ENCODE measurements at places on chromosomes 6 and 20.

DNA sequence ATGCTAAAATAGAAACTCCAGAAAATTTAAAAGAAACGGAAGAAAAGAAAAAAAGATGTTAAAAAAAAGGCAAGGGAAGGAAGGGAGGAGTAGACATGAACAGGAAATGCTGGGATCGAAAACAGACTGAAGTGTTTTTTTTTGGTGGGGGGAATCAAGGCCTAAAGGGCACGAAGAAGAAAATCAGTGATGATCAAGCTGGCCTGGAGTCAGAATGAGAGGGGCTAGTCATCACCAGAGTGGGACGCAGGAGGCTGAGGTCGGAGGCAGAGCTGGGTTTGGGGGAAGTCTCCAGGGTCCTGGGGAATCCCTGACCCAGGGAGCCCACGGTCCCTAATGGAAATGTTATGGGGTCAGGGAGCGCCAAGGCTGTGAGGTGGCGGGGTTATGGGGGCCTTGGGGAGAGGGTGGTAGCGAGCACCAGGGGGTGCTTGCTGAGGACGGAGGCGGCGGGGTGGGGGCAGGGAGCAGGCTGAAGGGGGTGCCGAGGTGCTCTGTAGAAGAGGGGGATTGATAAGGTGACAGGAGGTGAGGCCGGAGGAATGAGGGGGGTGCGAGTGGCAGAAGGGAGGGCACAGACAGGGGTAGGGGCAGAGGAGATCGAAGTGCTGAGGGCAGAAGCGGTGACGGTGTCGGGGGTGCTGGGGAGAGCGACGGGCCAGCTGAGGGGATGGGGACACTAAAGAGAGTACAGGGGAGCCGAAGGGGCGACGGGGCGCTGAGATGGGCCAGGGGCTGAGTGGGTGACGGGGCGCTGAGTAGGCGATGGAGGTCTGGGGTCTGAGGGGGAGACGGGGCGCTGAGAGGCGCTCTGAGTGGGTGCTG is 684 bp downstream of the ZNFX1 start:
- no peak for DNase-seq

DNA sequence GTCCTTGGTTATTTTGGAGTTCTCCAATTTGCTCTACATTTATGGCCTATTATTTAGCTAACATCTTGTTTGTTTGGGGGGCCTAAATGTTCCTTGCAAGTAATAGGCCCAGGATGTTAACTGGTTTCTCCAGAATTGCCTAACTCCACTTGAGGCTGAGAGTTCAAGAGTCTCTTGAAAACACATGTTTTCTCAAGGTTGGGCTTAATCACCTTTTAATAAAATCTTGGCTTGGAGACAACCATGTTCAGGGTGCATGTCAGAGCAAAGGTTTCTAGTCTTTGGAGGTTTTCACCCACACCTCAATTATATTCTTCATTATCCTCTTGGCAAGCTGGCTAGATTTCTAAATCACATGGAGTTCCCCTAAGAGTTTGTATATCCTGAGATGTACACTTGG is 54.2 kb downstream of the KLHL31 start:
- no peak for DNase-seq

DNA sequence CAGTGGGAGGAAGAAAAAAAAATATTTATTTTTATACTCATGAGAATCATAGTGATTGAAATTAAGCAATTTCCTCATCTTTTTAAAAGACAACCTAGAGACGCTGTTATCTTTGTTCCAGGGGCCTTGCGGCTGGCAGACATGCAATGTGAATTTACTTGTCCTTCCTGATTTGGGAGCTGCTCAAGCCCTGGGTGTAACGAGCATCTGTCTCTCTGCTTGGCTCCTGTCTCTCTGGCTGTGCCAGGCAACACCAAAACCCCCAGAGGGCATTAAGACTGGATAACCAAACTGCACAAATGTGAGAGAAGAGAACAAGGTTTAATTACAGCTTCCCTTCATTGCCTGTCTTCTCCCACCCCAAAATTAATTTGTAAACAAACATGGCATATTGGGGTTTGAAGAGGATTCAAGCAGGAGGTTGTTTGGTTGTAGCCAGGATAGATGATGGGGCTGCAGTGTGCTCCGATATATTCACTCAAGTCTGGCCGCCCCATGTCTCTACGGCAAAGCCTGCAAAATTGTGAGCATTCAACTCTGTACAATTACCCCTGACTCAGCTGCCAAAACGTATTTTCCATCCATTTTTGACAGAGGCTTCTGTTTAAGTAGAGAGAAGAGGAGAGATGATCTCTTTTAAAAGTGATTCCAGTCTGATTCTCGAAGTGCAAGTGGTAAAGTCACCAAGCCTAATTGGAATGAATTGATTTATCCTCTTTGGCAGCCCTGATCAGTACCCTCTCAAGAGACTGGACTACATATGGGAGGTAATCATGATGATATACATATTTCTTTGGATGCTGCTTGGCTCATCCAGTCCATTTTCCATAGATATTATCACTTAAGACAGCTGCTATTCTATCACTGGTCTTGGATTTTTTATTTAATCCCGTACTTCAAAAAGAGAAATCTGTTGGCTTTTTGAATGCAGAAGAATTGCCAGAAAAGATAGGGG is 170.2 kb downstream of the SLC24A3 start:
- DNase-seq, result no peak

GRCh38 chr20:57153238-57153905 is 113.1 kb downstream of the BMP7 start:
- no peak for DNase-seq

GRCh38 chr6:149854532-149854931 is 9.6 kb downstream of the LRP11 start:
- no peak for DNase-seq

GRCh38 chr20:47985092-47985850 is 200.0 kb upstream of the SULF2 start:
- no peak for DNase-seq

DNA sequence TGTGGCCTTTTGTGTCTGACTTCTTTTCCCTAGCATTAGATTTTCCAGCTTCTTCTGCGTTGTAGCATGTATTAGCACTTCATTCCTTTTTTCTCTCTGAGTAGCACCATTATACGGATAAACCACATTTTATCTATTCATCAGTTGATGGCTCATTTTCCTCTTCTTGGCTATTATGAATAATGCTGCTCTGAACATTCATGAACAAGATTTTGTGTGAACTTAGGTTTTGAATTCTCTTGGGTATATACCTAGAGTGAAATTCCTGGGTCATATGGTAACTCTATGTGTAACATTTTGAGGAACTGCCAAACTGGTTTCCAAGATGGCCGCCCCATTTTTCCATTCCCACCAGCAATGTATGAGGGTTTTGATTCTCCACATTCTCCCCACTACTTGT is 28.7 kb downstream of the SLC22A16 start:
- no peak for DNase-seq

DNA sequence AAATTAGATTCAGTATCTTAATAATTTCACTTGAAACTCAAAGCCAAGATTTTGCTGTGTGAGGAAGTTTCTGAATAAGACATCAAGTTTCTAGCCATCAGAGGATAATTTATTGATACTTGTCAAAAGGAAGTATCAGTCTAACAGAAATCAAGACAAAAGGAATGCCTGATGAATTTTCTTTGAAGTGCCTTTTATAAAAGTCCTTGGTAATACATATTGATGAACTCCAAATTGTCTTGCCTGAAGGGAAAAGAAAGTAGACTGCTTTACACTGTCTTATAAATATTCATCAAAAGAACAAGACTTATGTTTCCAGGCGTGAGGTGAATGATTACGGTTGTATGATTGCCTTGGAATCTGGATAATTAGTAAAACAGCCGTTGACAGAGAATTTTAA is 986.0 kb upstream of the MAP3K7 start:
- no peak for DNase-seq

- DNase-seq, result no peak
Observed at GRCh38 chr6:13725570-13725969, 13.9 kb upstream of the RANBP9 start.

DNA sequence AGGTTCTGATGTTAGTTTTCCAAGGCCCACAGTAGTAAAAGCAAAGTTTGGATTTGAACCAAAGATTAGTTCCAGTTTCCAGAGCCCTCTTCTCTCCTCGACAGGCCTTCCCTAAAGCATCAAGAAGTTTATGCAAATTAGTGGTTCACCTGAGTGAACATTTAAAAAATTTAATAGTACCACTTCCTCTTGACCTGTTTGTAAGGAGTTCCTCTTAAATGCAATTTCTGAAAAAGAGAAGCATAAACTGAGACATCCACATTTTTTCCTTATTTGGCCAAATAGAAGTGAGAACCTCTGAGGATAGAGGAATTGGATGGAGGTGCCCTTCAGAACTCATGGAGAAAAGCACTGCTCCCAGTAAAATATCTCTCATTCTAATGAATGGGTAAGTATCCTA is 1.2 kb upstream of the DSE start:
- no peak for DNase-seq

DNA sequence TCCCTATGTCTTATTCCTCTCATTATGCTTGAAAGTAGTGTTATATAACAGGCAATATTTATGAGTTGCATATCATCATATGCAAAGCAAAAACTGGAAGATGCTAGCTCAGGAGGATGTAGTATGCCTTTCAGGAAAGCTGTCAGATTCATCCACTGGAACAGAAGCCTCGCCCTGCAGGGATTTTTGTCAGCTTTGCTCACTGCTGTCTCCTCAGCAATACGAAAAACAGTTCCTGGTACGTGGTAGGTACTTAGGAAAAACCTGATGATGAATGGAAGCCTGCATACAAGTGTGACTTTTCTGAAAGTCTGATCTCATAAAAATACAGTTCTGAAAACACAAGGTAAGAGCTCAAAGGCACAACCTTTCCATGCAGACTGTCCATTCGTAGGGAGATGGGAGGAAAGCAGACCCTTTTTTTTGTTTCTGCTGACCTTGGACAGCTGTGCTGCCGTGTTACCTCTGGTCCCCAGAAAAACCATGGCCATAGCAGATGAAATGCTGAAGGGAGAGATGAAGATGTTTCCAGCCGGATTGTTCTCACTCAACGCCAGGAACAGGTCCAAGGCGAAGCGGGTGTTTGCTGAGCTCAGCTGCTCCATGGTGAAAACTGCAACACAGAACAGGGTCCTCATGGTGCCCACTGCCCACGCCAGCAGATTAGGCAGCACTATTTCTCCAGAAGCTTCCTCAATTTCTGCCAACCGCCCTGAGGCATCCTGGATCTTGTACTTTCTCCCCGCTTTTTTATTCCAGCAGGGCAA is 1.5 kb downstream of the SERPINB1 start:
- DNase-seq, result no peak

GRCh38 chr20:50590348-50590664 is 80.1 kb downstream of the PTPN1 start:
- DNase-seq, result no peak

- DNase-seq, result no peak
Observed at GRCh38 chr6:14786008-14786407, 459.9 kb upstream of the JARID2 start.

GRCh38 chr6:168028181-168028580 is 30.7 kb downstream of the KIF25 start:
- no peak for DNase-seq

DNA sequence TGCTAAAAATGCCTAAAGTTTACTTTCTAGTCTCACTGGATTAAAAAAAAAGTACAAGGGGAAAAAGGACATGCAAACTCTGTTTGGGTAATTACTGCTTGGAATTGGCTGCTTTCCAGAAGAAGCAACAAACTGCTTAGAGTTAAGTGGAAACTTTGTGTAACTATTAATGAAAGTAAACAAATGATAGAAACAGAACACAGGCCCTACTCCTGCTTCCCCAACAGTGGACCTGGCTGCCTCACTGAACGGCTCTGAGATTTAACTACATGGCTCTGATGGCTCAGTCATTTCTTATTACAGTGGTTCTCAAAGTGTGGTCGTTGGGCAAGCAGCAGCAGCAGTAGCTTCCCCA is 108.5 kb downstream of the MAN1A1 start:
- DNase-seq, result no peak

DNA sequence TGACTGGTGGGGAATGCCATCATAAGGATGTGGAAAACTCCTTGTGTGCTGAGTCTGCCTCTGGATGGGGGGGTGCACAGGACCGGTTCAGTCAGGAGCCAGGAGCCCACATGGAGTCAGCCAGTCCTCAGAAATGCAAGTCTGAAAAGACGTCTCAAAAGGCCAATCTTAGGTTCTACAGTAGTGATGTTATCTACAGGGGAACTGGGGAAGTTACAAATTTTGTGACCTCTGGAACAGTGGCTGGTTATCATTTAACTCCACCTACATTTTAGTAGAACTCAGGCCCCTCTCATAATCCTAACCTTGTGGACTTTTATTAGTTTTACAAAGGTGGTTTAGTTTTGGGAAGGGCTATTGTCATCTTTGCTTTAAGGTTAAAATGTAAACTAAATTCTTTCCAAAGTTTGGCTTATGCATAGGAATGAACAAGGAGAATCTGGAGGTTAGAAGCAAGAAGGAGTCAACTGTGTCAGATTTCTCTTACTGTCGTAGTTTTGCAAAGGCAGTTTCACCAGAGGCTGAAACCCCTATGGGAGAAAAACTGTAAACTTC is 13.7 kb upstream of the TBC1D22B start:
- no peak for DNase-seq

DNA sequence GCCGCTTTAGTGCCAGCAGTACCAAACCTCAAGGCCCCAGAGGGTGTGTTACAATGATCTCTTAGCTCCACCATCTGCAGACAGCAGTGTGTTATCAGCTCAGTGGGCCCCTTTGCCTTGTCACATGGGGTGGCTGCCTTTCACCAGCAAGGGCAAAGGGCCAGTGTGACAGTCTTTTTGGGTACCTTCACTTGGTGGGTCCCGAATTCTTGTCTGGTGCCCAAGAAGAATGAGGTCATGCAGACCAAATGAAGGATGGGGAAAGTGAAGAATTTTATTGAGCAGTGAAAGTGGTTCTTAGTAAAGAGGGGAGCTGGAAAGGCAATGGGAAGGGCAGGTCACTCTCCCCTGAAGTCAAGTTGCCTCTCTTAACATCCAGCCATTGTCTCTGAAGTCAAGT is 2.9 kb upstream of the SMIM28 start:
- DNase-seq, result no peak

DNA sequence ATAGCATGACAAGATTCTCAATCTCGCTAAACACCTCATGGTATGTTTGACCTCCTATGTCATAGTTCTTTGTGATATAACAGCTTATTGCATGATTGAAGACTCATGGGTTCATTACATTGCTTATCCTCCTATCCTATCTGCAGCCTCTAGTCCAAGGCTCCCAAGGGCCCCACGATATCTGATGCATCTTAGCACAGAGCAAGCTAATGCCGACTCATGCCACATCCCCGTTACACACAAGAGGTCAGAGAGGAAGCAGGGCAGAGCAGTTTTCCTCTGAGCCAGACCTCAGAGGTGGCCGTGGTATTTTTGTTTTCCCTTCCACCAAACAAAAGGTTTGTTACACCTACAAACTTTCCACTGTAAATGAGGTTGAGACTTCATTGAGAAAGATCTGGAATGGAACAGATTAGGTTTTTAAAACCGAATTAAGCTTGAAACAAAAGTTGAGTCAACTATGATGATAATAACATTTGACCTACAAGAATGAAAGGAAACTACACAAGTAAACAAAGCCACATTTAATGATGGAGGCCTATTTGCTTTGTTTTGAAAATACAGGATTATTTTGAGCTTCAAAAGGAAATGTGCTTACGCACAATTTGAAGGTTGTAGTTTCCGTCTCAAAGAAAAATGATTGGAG is 133.9 kb upstream of the MYLIP start:
- DNase-seq, result no peak

Measured in activated naive CD4-positive, alpha-beta T cell (primary cell).